ENCODE measurements at places on chromosomes 7 and 10.

DNA sequence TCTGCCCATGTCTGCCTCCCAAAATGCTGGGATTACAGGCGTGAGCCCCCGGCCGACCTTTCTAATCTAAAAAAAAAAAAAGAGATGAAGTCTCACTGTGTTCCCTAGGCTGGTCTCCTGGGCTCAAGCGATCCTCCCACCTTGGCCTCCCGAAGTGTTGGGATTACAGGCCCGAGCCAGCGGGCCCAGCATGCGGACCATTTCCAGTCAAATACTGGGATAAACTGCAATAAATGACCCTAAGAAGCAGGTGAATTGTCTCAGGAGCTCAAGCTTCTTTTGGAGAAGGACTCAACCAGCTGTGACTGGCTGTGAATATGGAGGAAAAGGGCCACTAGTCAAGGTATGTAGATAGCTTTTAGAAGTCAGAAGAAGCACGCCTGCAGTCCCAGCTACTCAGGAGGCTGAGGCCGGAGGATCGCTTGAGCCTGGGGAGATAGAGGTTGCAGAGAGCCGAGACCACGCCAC is 550 bp upstream of the CREM start:
- no peak for DNase-seq

GRCh38 chr10:9657530-9657929 is 1360.1 kb upstream of the CELF2 start:
- no peak for DNase-seq

GRCh38 chr7:50697748-50698147 is 84.9 kb downstream of the GRB10 start:
- DNase-seq = no peak

DNA sequence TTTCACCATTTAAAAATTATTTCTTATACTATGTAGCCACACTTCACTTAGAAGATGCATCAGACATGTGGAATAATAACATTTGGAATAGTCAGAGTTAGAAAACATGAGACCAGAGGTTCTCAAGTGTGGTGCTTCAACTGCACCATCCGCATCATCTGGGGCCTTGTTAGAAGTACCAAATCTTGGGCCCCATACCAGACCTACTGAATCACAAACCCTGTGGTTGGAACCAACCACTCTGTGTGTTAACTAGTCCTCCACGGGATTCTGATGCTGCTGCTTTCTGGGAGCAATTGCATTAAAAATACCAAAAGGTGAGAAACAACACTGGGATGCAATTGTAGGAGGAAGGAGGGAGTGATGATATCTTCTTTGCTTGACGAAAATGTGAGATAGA is 125.2 kb downstream of the GNAT3 start:
- DNase-seq = no peak

DNA sequence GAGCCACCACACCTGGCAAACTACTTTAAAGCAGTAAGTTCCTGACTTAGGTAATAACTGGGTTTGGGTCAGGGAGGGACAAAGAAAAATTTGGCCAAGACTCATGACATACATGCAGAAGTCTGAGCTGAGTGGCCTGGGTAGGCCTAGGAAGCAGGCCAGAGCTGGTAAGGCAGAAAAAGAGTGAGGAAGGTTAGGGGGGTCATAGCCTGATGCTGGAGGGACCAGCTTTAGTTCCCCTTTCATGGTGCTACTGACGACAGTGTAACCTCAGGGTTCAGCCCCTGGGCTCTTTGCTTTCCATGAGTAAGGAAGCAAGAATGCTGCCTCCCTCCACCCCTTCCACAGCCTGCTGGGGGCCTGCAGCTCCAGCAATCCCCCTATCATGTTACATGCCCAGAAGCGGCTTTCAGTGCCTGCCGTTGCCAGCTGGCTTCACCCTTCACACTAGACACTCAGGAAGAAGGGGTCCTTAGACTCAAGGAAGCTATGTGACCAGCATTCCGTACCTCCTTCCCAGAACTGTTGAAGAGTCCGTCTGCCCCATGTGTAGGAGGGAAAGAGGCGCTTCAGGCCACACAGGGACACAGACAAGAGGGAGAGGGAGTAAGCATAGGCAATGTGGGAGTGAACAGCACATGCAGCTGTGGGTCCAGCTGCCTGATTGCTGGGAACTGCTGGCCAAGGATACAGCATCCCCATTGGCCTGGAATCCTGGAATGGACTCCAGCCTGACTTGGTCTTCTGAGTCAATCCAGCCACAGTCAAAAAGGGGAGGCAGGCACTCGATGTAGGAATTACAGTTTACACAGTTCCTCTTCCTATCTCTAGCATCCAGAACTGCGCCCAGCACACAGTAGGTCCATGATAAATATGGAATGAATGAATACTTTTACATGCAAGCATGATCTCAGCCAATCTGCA is 4.1 kb upstream of the PLAU start:
- DNase-seq = peak; percentile 96

- DNase-seq = no peak
Measured at GRCh38 chr10:47261556-47261955, 38.4 kb upstream of the GDF10 start.

DNA sequence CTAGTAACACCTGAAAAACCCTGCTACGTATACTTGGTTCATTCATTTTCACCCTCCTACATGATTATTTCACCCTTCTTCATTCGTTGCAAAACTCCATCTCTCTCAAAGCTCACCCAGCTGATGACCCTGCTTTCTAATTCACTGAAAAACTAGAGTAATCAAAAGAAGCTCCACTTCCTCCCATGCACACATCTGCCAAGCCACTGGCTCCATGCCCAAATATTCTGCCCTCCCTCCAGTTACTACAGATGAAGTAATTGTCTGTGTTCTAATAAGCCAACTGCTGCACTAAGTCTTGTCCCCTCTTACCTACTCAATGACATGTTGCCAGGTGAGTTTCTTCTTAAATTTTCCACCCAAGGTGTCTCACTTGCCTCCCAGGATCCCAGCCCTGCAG is 96.9 kb upstream of the CCDC71L start:
- DNase-seq = peak; percentile 73

GRCh38 chr7:108455551-108455997 is 662 bp downstream of the NRCAM start:
- no peak for DNase-seq

DNA sequence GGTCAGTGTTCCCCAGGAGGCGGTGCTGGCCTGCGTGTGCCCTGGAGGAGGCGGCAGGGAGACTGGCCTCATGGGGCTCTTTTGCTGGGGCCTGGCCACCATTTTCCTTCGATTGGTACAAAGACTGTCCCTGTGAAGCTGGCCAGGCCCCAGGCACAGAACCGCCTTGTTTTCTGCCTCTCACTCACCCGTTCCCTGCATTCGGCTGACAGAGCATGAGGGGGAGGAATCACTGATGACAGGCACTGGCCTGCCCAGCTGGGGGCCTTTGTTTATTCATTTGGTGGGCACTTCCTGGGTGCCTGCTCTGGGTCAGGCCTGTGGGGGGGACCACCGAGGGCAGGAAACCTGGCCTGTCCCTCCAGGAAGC is 139.2 kb downstream of the FAM53B start:
- DNase-seq = no peak

DNA sequence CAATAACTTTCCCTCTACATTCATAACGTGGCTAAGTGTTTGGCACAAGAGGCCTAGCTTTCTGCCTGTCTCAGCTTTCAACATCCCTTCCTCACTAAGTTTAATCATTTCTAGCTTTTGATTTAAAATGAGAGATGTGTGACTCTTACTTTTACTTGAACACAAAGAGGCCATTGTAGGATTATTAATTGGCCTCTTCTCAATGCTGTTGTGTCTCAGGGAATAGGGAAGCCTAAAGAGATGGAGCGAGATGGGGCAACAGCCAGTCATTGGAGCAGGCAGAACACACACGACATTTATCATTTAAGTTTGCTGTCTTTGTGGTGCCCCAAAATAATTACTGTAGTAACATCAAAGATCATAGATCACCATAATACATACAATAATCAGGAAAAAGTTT is 167.1 kb upstream of the TRIM24 start:
- DNase-seq = no peak

GRCh38 chr7:135822376-135822775 is 73.8 kb upstream of the FAM180A start:
- DNase-seq = no peak

GRCh38 chr10:101386659-101387259 is 32.8 kb downstream of the BTRC start:
- no peak for DNase-seq

GRCh38 chr7:78864339-78864738 is 589.1 kb downstream of the MAGI2 start:
- DNase-seq = no peak

GRCh38 chr7:7177044-7177517 is 5.3 kb upstream of the C1GALT1 start:
- DNase-seq = no peak

GRCh38 chr7:114997487-114998404 is 75.9 kb downstream of the MDFIC start:
- no peak for DNase-seq

DNA sequence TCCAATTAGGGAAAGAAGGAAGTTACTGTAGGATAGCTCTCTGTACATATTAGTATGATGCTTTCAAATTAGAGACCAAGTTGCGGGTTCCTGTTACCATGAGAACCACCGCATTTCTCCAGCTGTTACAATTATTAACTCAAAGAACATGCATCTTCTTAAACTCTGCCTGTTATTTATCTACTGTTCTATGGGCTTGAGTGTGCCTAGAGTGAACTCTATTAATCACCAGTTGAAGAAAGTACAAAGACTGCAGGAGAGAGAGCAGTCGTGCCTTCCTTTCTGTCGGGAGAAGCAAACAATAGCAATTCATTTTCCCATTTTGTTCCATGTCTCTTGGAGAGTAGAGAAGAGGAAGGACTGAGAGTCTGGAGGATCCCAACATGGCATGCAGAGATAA is 1071.2 kb downstream of the TYW1 start:
- DNase-seq = no peak

DNA sequence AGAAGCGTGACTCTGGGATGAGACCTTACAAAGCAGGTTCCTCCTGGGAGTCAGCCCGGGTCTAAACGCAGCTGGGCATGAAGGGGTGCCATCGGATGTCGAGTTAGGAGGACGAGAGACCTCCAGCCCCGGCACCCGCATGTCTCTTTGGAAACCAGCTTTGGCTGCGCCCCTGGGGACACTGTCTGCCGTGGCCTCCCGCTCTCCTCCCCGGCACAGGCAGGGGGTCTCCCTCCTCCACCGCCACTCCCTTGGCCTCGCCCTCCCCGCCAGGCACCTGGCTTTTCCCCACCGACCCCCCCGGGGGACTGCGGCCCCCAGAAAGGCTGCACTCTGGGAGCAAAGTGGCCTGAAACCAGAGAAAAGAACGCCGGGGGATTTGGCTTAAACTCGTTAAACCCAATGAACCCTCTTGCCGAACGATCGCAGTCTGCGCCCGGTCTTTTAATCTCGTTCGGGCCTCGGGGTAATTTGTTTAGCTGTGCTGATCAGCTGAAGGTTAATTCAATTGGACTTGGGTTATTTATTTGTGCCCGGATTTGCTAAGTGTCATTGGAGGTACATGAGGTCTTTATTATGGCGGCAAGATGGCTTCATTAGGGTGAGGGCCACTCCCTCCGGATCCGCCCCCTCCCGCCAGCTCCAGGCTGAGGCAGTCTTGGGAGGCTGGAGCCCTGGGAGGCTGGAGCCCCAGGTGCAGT is 16.4 kb upstream of the PSMG3 start:
- no peak for DNase-seq

GRCh38 chr10:107767185-107767584 is 602.7 kb upstream of the SORCS1 start:
- no peak for DNase-seq

GRCh38 chr10:92712016-92712889 is 22.5 kb downstream of the HHEX start:
- DNase-seq = no peak

DNA sequence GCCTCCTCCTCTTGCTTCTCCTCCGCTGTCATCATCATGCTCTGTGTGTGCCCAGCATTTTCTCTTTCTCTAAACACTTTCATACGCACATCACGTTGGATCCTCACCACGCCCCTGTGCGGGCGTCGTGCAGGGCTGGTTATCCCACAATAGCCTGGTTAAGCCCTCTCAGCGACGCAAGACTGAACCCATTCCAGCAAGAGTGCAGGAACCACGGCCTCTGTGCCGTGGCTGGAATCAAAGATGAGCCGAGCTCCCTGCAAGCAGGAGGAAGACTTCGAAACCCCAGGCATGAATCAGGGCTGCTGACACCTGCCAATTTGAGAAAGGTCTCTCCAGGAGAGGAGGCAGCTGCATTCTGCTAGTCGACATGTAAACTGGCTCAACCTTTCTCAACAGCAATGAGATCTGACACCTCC is 74.8 kb upstream of the FOXK1 start:
- no peak for DNase-seq

DNA sequence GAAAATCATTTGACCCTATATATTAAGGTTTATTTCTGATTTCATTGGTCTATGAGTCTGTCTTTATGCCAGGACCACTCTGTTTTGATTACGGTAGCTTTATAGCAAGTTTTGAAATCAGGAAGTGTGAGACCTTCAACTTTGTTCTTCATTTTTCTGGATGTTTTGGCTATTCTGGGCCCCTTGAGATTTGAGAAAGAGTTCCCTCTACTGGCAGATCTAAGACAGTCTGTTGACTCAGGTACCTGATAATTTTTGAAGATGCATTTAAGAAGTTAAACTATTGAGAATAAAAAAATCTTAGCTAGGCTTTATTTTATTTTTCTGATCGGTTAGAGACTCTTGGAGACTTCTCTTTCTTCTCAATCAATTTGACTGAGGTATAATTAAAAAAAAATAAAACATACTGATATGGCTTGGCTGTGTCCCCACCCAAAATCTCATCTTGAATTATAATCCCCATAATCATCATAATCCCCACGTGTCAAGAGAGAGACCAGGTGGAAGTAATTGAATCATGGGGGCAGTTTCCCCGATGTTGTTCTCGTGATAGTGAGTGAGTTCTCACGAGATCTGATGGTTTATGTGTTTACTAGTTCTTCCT is 209.2 kb downstream of the SNX10 start:
- DNase-seq = peak; percentile 93

DNA sequence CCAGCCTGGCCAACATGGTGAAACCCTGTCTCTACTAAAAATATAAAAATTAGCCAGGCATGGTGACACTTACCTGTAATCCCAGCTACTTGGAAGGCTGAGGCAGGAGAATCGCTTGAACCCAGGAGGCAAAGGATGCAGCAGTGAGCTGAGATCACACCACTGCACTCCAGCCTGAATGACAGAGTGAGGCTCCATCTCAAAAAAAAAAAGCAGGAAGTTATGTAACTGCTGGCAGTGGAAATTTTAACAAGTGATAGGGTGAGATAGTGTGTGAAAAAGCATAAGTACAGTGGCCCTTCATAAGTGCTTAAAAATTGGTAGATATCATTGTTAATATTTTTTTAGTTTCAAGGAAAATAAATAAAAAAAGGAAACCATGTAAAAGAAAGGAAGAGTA is 12.3 kb downstream of the AKR1C3 start:
- no peak for DNase-seq

GRCh38 chr7:6545398-6546126 is 5.7 kb downstream of the GRID2IP start:
- DNase-seq = no peak
